ENCODE measurements at places on chromosomes 13 and 19. TPM values are rescaled to one million over a fixed set of nuclear protein-coding genes. Genes with fewer than 3 reads are reported as not detected.

DNA sequence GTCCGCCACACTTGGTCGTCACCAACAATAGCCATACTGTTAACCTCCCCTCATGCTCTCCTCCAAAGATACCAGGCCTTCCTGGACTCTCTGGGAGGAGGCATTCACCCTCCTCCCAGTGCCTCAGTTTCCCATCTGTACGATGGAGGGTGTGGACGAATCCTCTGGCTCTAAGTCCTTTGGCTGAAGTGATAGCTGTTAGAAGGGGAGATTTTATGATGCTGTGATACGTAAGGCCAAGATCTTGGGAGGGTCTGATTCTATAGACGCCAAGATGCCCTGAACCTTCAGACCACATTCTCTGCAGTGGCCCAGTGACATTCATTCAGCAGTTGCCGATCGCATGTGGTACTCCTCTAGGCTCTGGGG, 14.8 kb upstream of the NOP53 start:
- DNase-seq: no peak

GRCh38 chr19:18424890-18425514, 5.8 kb downstream of the SSBP4 start:
- DNase-seq: no peak

DNA sequence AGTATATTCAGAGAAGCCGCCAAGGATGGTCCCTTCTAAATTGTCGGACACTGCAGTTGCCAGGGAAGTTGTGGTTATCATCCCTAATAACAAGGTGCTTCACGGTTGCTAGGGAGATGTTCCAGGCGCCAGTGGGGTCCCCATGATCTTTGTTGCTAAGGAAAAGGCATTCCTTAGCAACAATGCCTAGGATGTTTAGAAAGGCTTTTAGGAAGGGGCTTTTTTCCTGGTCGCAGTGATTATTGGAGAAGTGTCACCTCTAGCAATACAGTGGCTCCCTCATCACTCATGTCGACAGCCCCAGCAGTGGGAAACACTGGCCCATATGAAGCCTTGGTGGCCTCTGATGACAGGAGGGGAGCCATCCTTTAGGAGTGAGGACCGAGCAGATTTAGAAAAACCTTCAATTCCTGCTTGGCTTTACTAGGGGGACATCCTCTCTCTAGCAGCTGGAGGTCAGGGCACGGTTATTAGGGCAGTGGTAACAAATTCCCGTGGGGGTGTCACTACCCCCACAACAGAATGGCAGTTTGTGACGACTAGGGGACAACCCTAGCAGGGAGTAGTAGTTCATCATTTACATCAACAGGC, 6.4 kb upstream of the TMC4 start:
- DNase-seq: no peak

GRCh38 chr13:64455124-64455523, 2775.0 kb downstream of the PCDH9 start:
- DNase-seq: no peak

GRCh38 chr13:24116131-24116530, 44.4 kb upstream of the SPATA13 start:
- no peak for DNase-seq

- no peak for DNase-seq
Measured at GRCh38 chr13:98548230-98548629, 28.7 kb downstream of the STK24 start.

- DNase-seq: no peak
Measured at GRCh38 chr13:24894277-24894971, 130.5 kb downstream of the RNF17 start.

GRCh38 chr19:34254698-34255432, 511 bp downstream of the GARRE1 start:
- no peak for DNase-seq

DNA sequence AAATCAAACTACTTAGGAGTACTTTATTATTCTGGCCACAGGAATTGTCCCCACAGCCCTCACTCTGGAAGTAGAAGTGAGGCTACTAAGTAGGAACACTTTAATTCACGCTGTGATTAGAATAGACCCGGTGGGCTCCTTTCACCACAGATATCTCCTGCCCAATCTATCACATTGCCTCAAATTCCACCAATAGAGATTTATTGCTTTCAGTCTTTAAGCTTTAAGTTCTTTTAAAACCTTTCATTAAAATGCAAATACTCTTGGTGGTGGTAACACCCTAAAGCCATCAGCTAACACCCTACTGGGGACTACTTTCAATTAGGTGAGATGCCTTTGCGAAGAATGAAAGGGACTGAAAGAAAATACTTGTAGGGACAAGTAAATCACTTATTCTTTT, 181.9 kb downstream of the DACH1 start:
- DNase-seq: no peak

GRCh38 chr19:38799104-38799503, 10.1 kb downstream of the LGALS7B start:
- no peak for DNase-seq

DNA sequence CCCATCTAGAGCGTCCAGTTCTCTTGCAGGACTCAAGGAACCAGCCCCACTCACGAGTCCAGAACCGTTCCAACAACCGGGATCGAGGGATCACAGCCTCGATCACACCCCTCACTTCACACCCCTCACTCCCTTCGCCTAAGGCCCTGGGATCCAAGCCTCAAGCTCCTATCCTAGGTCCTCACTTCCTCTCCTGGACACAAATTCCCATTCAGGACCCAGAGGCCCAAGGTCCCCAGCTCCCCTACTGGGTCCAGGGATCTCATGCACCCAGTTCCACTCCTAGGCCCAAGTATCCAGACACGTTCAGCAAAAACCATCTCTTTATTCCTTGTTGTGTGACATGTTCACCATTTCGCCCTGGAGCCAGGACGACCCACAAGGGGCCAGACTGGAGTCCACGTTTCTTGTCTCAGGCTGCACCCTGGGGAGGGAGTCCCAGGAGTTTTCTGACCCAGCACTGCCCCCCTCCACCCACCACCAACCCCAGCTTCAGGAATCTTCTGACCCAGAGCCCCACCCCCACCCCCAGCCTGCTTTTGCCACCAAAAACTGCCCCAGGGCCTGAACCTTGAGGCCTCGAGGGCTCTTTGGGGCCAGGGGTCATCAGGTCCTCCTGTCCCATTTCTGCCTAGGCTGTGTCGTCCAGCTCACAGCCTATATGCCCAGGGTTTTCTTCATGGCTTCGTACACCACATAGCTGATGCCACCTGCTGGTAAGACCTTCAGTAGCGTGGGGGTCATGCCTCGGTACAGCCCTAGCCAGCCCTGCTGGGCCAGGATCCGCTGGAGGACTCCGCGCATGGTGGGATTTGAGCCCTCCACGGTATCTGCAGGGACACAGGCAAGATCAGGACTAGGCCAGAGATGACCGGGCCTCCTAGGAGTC, 1.4 kb upstream of the KHSRP start:
- DNase-seq: no peak

- no peak for DNase-seq
Measured at GRCh38 chr19:3682741-3683404, 17.4 kb downstream of the PIP5K1C start.

DNA sequence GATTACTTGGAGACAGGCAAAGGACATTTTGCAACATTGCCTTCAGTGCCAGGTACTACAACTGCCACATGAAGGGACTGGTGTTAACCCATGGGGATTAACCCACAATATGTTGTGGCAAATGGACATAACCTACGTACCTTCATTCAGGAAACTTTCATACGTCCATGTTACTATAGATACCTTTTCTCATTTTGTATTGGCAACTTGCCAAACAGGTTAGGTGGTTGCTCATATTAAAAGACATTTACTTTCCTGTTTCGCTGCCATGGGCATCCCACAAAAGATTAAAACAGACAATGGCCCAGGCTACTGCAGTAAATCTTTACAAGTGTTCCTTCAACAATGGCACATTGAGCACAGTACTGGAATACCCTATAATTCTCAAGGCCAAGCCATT, 925.3 kb downstream of the SLITRK6 start:
- DNase-seq: no peak

- DNase-seq: no peak
Measured at GRCh38 chr13:33761740-33762139, 56.2 kb upstream of the RFC3 start.

GRCh38 chr19:19134687-19135158, 3.6 kb downstream of the TMEM161A start:
- no peak for DNase-seq

GRCh38 chr13:99043831-99044231, 66.0 kb upstream of the DOCK9 start:
- no peak for DNase-seq

DNA sequence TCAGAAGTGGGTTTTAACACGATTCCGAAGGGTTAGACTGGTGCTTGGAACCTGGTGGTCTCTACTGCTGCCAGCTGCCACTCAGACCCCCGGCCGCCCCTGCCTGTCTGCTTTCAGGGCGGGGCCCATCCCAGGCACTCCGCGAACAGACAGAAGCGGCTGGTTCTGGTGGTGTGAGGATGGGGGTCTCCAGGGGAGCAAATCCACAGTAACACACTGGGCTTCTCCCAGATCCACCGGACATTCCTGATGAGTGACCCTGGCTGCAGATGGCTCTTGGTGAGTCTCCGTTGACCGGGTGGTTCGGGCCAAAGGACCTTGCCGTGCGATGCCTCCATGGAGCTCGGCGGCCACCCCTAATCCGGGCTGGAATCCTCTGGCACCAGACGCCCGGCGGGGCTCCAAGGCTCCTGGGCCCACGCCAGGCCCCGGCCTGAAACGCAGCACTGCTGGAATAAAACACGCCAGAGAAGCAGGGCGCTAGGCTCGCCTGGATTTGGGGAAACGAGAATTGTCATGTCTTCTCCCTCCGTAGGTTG, 2.1 kb upstream of the PTBP1 start:
- DNase-seq: no peak

DNA sequence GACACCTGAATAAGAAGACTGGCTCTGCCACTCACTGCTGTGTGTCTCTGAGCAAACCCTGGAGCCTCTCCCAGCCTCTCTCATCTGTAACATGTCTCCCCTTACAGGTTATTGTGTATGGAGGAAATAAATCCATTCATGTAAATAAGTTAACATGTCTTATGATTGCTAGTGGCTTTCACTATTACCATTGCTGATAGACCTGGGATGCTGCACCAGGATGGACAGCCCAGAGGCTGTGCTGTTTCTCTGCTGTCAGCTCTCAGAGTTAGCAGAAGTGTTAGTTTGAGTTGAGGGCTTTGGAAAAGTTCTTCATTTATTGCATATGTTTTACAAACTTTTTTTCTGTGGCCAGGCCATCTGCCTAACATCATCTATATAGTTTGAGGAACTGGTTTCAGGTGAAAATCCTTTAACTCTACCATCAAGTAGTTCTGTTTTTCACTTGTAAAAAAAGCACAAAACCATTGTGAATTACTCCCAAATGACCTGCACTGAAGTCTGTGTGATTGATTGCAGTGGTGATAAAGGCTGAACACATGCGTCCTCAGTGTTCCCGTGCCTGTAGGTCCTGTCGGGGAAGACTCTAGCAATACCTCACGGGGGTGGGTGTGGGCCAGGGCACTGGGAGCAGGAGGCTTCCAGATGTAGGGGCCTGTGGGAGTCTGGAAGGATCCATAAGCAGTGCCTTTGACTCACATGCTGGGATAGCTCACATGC, 24.6 kb downstream of the MPHOSPH8 start:
- no peak for DNase-seq

DNA sequence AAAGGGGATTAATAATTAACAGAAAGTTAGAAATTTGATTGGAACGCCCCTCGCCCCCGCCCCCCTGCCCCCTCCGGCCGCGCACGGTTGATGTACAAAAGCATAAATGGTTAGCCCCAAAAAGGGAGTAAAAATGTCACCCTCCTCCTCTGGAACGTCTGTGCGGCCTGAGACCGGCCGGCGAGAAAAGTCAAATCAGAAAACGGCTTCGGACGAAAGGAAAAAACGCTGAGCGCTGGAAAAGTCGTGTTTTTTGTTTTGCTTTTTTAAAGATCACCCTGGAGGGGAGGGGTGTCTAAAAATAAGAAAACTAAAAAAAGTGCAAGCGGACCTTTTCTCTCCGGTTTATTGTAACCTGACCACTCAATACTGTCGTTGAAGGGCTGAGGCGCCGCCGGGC, 13.2 kb downstream of the MEX3D start:
- no peak for DNase-seq

DNA sequence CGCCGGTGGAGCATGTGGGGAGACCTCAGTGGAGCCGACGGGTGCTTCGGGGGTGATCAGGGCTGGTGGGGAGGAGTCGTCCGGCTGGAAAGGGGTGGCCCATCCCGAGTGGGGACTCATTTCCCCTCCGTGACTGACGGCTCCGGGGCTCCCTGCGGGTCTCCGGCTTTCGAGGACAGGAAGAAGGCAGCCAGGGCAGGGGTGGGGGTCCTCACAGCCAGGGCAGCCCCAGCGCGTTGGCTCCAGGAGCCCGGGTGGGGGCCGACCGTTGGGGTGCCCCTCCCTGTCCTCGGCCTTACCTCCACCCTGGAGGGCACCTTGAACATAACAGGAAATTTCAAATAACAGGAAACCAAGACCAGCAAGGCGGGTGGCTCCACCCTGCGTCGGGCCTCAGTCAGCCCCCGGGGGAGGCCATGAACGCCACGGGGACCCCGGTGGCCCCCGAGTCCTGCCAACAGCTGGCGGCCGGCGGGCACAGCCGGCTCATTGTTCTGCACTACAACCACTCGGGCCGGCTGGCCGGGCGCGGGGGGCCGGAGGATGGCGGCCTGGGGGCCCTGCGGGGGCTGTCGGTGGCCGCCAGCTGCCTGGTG, at the start of gene S1PR4:
S1PR4 (plus strand) TSS at position 393 of the 596 bp plus-strand sequence; CDS start at position 417, 24 bp downstream.
- DNase-seq: no peak

DNA sequence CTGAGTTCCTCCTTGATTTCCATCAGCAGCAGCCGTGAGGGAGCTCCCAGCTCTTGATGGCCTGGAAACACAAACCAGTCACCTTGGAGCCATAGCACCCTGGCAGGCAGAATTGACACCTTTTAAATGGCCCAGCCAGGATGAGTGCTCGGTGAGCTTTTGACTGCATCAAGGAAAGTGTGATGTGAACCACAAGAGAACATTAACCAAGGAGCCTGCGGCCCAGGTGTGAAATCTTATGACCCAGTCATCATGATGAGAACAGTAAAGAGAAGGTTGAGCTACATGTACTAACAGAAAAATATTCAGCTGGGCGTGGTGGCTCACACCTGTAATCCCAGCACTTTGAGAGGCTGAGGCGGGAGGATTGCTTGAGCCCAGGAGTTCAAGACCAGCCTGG, 22.8 kb downstream of the SUGP2 start:
- DNase-seq: no peak

IFNL1 gene
- polyA plus RNA-seq: not detected

ZNF723 gene
- not detected for polyA plus RNA-seq

CRX gene
- polyA plus RNA-seq: not detected

ELOF1 gene
- polyA plus RNA-seq: 61.2 TPM

C5AR1 gene
- 19.0 TPM for polyA plus RNA-seq

LAIR1 gene
- polyA plus RNA-seq: 21.3 TPM

GSK3A gene
- polyA plus RNA-seq: 56.9 TPM

SMAD9 gene
- 10.8 TPM for polyA plus RNA-seq

VSIG10L gene
- 3.7 TPM for polyA plus RNA-seq

SLC6A16 gene
- polyA plus RNA-seq: 2.0 TPM
